ENCODE measurements at places on chromosomes 4 and X. TPM values are rescaled to one million over a fixed set of nuclear protein-coding genes. Genes with fewer than 3 reads are reported as not detected.

Gene AKAP4
- total RNA-seq: not detected

Gene SHOX
- not detected for total RNA-seq

Gene TBC1D8B
- total RNA-seq: 5.8 TPM

Gene BRCC3
- total RNA-seq: 9.6 TPM

Gene ZCCHC4
- total RNA-seq: 5.4 TPM

Gene ZNF157
- total RNA-seq: 0.19 TPM

Gene NUDT10
- total RNA-seq: 2.2 TPM

Gene CSAG1
- not detected for total RNA-seq

Gene ADH1C
- 0.08 TPM for total RNA-seq

Gene PGAM4
- total RNA-seq: not detected

Gene ARMCX1
- 19.4 TPM for total RNA-seq

Gene NWD2
- not detected for total RNA-seq

Gene USP17L26
- total RNA-seq: not detected

Gene TRIML2
- 0.95 TPM for total RNA-seq

Gene GAB1
- total RNA-seq: 14.7 TPM

Gene SPANXN4
- total RNA-seq: not detected

Gene PDGFRA
- total RNA-seq: 0.95 TPM

Gene MAGEA9B
- not detected for total RNA-seq

Gene POLN
- total RNA-seq: 0.53 TPM

Gene PSAPL1
- total RNA-seq: not detected

Gene ENAM
- total RNA-seq: not detected

Gene FOXR2
- not detected for total RNA-seq

Gene SSX4
- total RNA-seq: not detected

Gene NAP1L5
- 1.6 TPM for total RNA-seq

Gene PPEF1
- total RNA-seq: not detected

Gene GPM6B
- total RNA-seq: 0.19 TPM

Gene GC
- not detected for total RNA-seq

Gene ANXA10
- total RNA-seq: not detected

Gene SEC24D
- 56.3 TPM for total RNA-seq

Gene ZNF674
- 2.7 TPM for total RNA-seq

Gene TMEM154
- 66.2 TPM for total RNA-seq

Gene LEF1
- 3.3 TPM for total RNA-seq

Gene USP27X
- 2.1 TPM for total RNA-seq

Gene FAM241A
- total RNA-seq: 5.1 TPM

Gene DSPP
- total RNA-seq: not detected
